Esophagus muscularis mucosa (tissue), 4 donors: ENCODE measurements at places on chromosomes 16 and 17. TPM values are rescaled to one million over a fixed set of nuclear protein-coding genes. Genes with fewer than 3 reads are reported as not detected.

Gene KRT36
- not detected for total RNA-seq

- no peaks in the 10 kb centered on the region for H3K36me3 ChIP-seq
- H3K4me1 ChIP-seq, result no peaks in the 10 kb centered on the region
- H3K27ac ChIP-seq, result no peak overlapping the region
- DNase-seq, result no peak
These were observed 298.1 kb upstream of the N4BP1 start for GRCh38 chr16:48907906-48908634.

Gene PRR11
- 0.42 TPM for total RNA-seq

Gene KRTAP4-3
- total RNA-seq, result not detected

GRCh38 chr16:69399361-69399760 is 13.6 kb upstream of the TERF2 start:
- H3K36me3 ChIP-seq, result no peaks in the 10 kb centered on the region
- H3K4me1 ChIP-seq, result peaks cover 35% of the 10 kb centered on the region
- no peak for DNase-seq
- H3K27ac ChIP-seq, result no peak overlapping the region
- H3K27me3 ChIP-seq, result no peaks in the 10 kb centered on the region

Gene TM4SF5
- not detected for total RNA-seq

Gene HCRT
- not detected for total RNA-seq

Gene CBX2
- total RNA-seq, result 1.2 TPM

DNA sequence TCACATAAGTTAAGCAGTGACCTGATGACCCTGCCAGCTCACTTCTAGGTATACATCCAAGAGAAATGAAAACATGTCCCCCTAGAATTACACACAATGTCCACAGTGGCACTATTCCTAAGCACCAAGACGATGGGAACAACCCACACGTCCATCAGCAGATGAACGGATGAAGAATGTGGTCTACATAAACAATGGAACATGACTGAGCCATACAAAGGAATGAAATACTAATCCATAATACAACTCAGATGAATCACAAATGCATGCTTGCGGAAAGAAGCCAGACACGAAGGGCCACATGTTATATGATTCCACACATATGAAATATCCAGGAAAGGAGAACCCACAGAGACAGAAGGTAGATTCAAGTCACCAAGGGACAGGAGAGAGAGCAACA is 17.4 kb downstream of the USP22 start:
- no peaks in the 10 kb centered on the region for H3K27me3 ChIP-seq
- H3K27ac ChIP-seq, result peak overlapping the region; percentile 19
- H3K4me1 ChIP-seq, result peaks cover 54% of the 10 kb centered on the region

GRCh38 chr17:82234211-82235055 is 5.6 kb downstream of the SLC16A3 start:
- no peak overlapping the region for H3K4me3 ChIP-seq
- peak overlapping the region; percentile 89 for H3K27ac ChIP-seq
- peaks cover 96% of the 10 kb centered on the region for H3K4me1 ChIP-seq
- H3K27me3 ChIP-seq, result no peaks in the 10 kb centered on the region
- peaks cover 25% of the 10 kb centered on the region for H3K36me3 ChIP-seq

Gene MPHOSPH6
- total RNA-seq, result 15.2 TPM

DNA sequence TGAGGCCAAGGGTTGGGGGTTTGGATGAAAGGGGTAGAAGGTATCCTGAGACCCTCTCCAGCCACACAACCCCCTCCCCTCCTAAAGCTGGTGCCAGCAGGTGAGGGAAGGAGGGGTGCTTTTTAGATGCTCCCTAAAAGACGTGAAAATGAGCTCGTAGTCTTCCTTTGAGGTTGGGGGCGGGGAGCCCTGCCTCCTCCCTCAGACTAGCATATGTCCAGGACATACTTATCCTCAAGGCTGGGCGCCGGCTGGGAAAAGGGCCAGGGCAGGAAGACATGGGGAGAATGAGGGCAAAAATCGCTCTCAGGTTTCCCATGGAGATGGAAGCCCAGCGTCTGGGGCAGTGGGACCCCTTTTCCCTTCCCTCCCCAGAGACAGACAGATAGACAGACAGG is 26.7 kb downstream of the SRCIN1 start:
- H3K4me1 ChIP-seq, result peaks cover 24% of the 10 kb centered on the region
- no peak for DNase-seq
- no peaks in the 10 kb centered on the region for H3K36me3 ChIP-seq
- peaks cover 89% of the 10 kb centered on the region for H3K27me3 ChIP-seq
- H3K27ac ChIP-seq, result no peak overlapping the region
- no peak overlapping the region for H3K4me3 ChIP-seq

- H3K27me3 ChIP-seq, result peaks cover 40% of the 10 kb centered on the region
- no peak for DNase-seq
- no peak overlapping the region for H3K27ac ChIP-seq
- no peaks in the 10 kb centered on the region for H3K36me3 ChIP-seq
These were observed 27.8 kb downstream of the CCL4 start for GRCh38 chr17:36131421-36131820.

Gene EME1
- total RNA-seq, result not detected

Gene EVI2A
- 5.4 TPM for total RNA-seq

Gene OR1A1
- not detected for total RNA-seq

Gene NPB
- 1.8 TPM for total RNA-seq

DNA sequence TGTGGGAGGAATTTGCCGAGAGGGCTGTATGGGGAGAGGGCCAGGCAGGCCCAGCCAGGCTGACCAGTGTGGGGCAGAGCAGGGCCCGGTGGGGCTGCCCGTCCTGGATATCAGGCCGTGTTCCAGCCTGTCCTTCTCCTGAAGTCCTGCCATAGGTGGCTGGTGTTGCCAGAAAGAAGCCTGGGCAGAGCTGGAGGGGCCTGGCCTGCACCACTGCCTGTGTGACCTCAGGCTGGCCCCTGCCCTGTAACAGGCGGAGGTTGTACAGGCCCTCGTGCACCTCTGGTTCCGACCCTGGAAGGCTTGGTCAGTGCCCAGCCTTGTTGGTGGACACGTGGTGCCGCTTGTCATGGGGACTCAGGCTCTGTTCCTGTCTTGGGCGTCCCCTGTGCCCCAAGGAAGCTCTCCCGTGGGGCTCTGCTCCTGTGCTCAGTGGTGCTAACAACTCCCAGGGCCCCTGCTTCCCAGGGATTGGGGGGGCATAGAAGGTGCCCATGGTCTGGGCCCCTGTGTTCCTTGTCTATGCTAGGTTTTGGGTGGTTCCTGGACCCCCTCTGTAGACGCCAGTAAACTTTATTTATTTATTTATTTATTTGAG is 33.3 kb downstream of the ADCY7 start:
- H3K36me3 ChIP-seq, result no peaks in the 10 kb centered on the region
- no peak for DNase-seq
- H3K4me3 ChIP-seq, result no peak overlapping the region
- peaks cover 13% of the 10 kb centered on the region for H3K4me1 ChIP-seq

DNA sequence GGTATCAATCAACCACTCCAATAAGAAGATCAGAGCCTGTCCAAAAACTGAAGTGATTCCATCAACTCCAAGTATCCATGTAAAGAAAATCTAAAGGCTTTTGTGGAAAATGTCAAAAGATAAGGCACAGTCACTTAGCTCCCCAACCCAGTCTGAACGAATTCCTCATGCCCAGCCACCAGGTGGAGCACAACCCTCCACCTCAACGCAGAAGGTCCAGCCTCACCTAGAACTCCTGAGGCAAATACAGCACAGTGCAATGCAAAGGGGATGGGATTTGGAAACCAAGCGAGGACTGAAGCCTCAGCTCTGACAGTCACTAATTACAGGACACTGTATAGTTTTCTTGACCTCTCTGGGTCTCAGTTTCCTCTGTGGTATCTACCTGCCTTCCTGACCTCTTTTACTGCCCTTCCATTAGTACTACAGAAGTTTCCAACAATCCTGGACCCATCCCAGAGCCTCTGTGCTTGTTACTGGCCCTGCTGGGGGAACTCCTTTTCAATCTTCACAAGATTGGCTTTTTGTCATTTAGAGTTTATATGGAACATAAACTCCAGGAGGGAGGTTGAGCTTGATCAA is 2.0 kb downstream of the NCBP3 start:
- peaks cover 21% of the 10 kb centered on the region for H3K36me3 ChIP-seq
- H3K27me3 ChIP-seq, result no peaks in the 10 kb centered on the region
- no peak overlapping the region for H3K27ac ChIP-seq
- H3K4me3 ChIP-seq, result no peak overlapping the region
- no peak for DNase-seq
- H3K4me1 ChIP-seq, result peaks cover 23% of the 10 kb centered on the region

DNA sequence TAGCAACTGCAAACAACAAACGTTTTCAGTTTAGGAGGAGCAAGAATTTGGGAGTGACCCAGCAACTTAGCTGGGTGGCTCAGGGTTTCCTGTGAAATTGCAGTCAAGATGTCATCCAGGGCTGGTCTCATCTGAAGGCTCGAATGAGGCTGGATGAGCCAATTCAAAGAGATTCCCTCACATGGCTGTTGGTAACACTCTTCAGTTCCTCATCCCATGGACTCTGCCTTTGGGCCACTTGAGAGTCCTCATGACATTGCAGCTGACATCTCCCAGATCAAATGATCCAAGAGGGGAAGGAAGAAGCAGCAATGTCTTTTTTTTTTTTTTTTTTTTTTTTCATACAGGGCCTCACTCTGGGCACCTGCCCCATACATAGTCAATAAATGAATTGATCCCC is 26.3 kb downstream of the UBALD1 start:
- H3K4me3 ChIP-seq, result no peak overlapping the region
- no peaks in the 10 kb centered on the region for H3K27me3 ChIP-seq
- no peak for DNase-seq
- H3K36me3 ChIP-seq, result no peaks in the 10 kb centered on the region

DNA sequence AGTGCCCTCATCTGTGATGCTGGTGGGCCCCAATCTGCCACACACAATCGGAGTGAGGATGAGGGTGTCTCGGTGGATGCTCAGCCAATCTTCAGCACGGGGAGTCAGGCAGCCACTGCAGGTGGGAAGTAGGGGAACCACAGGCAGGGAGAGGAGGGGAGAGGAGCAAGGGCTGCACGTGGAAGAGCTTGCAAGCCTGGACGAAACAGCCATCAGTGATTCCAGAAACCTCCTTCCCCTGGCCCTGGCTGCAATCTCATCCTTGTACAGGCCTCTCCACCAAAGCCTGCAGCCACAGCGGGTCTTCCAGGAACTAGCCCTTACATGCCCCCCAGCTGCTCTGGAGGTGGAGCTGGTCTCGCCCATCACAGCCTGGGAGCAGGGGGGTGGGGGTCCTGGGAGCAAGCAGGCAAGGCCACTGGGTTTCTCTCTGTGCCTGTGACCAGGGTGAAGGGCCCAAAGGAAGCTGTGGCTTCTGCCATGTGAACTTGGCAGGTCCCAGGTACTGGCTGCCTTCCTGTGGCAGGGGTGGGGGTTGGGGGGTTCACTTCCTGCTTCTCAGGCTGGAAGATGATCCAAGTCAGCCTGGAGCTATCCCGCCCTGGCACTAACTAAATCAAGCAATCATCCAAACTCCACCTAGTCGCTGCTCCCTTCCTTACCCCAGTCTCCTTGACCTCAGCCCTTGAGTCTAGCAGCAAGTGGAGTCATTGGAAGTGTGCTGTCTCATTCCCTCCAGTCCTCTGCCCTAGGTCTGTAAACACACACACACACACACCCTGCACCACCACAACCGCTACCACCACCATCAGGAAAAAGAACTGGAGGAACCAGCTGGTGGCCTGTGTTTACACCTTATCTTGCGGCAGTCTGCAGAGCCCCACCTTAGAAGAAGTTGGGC is 29.4 kb upstream of the MLKL start:
- no peaks in the 10 kb centered on the region for H3K27me3 ChIP-seq
- H3K36me3 ChIP-seq, result no peaks in the 10 kb centered on the region
- H3K4me1 ChIP-seq, result peaks cover 6% of the 10 kb centered on the region
- no peak overlapping the region for H3K4me3 ChIP-seq
- DNase-seq, result no peak

- no peak overlapping the region for H3K4me3 ChIP-seq
- H3K4me1 ChIP-seq, result peaks cover 20% of the 10 kb centered on the region
- DNase-seq, result no peak
- peaks cover 16% of the 10 kb centered on the region for H3K36me3 ChIP-seq
- no peak overlapping the region for H3K27ac ChIP-seq
These were observed 60.6 kb downstream of the HLF start for GRCh38 chr17:55325406-55325805.

DNA sequence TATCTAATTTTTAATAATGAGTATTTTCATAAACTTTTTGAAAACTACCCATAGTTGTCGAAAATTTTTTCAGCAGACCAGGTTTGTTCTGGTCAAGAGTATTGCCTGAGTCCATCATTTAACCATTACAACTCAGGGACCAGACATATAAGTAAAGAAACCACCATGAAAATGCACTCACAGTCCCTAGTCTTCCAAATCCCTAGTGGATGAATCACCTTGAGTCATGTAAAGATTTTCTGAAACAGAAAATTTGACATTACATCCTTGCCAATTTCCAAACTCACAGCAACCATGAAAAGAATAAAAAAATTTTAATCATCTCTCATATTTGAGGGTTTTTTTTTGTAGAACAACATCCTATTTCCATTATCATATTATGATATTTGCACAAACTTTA is 1337.5 kb upstream of the CDH8 start:
- H3K27me3 ChIP-seq, result no peaks in the 10 kb centered on the region
- no peak overlapping the region for H3K4me3 ChIP-seq
- no peak overlapping the region for H3K27ac ChIP-seq

DNA sequence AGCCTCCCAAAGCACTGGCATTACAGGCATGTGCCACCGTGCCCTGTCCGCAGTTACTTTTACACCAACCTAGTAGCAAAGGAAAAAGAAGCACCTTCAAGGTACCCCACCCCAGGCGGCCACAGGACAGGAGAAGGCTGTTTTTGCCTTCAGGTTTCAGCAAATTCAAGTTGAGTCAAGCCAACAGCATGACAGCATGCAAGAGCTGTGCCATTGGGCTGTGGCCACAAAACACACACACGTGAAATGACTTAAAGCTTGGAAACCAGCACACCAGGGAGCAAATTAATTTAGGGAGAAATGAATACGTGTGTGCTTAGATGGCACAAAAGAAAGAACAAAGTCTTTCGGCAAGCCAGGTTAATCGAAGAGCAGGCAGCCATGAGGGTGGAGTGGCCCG is 39.7 kb downstream of the ERCC4 start:
- H3K4me1 ChIP-seq, result peaks cover 20% of the 10 kb centered on the region
- H3K27me3 ChIP-seq, result no peaks in the 10 kb centered on the region
- H3K36me3 ChIP-seq, result no peaks in the 10 kb centered on the region

GRCh38 chr16:58487566-58488351 is 12.2 kb upstream of the NDRG4 start:
- no peaks in the 10 kb centered on the region for H3K27me3 ChIP-seq
- H3K4me3 ChIP-seq, result peak overlapping the region; percentile 41
- no peak for DNase-seq
- H3K36me3 ChIP-seq, result no peaks in the 10 kb centered on the region
- H3K4me1 ChIP-seq, result peaks cover 12% of the 10 kb centered on the region
- no peak overlapping the region for H3K27ac ChIP-seq

- no peak overlapping the region for H3K4me3 ChIP-seq
- no peaks in the 10 kb centered on the region for H3K27me3 ChIP-seq
- H3K36me3 ChIP-seq, result no peaks in the 10 kb centered on the region
- no peak overlapping the region for H3K27ac ChIP-seq
- DNase-seq, result peak; percentile 74
These were observed 2139.4 kb downstream of the TP53TG3F start for GRCh38 chr16:35598696-35599332.

- H3K4me1 ChIP-seq, result no peaks in the 10 kb centered on the region
- DNase-seq, result no peak
- peaks cover 100% of the 10 kb centered on the region for H3K36me3 ChIP-seq
- H3K27me3 ChIP-seq, result no peaks in the 10 kb centered on the region
- no peak overlapping the region for H3K27ac ChIP-seq
These were observed 23.1 kb downstream of the LITAFD start for GRCh38 chr16:8905168-8905762.
